ENCODE measurements at places on chromosomes 2 and 18.
A peak's percentile ranks its signal among the peaks of the same experiment; 100 is the strongest.

DNA sequence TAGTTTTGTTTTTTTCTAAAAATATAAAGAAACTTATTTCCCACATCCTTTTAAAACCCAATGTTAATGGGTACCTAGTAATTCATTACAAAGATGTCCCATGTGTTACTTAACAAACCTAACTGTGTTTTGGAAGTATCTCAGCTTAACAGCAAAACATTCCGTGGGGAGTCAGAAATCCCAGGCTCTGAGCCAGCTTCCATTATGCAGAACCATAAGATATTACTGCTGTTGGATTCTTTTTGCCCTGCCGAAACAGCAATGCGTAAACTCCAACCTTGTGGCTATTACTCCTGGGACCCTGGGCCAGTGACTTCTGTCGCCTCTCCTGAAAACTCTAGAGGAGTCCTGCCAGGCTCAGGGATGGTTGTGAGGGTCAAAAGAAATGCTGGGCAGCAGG lies 174.1 kb downstream of the UXS1 start:
- DNase-seq: no peak

DNA sequence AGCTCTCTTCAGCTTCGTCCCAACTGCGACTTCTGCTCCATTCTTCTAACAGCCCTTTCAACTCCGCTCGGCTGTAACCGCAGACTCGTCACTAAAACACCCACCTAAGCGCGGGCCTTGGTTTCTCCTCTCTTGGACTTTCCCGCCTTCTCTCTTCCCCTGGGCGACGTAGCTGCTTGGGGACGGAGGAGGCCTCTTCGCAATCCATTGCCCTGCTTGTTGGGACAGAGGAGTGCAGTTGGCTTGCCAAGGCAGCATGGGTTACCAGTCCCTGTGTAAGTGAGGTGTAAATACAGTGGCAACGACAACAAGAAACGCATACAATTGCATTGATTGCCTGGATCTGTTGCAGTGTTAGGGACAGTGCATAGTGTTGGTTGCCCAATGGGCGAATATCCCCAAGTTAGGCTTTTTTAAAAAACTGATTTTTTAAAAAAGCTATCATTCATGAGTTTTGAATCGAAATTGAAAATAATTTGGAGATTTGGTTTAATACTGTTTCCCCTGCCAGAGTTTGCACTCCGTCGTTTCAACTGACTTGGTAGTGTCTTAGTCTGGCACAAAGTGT lies 484 bp upstream of the DARS1 start:
- DNase-seq: peak; percentile 71

- no peak for DNase-seq
Measured at GRCh38 chr2:13545320-13545719, 828.6 kb downstream of the TRIB2 start.

GRCh38 chr2:231592636-231593145 lies at the start of gene TEX44:
Gene TEX44, plus strand, starts transcription at chr2:231592864. Its CDS starts 88 bp downstream, at chr2:231592952.
- DNase-seq: no peak

DNA sequence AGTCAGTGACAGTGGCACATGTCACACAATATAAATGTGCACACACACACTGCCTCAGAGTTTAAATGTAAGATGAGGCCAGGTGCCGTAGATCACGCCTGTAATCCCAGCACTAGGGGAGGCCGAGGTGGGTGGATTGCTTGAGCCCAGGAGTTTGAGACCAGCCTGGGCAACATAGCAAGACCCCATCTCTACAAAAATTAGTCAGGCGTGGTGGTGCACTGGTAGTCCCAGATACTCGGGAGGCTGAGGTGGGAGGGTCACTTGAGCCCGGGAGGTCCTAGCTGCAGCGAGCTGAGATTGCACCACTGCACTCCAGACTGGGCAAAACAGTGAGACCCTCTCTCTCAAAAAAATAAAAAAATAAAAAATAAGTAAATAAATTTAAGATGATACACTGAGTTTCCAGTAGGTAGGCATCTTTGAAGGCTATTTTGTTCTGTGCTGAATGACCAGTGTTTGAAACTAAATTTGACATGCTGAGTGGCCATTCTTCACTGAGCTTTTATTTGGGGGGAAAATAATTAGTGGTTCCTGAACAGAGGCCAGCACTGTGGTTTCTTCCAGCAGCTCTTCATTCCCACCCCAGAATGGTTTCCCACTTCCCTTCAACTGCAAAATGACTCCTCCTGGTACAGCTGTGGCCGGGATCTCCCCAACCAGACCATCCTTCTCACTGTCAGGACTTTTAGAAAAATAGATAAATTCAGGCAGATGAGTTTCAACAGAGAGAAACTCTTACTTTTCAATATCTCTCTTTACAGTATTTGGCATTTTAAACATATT lies 44.9 kb downstream of the PSMG2 start:
- DNase-seq: no peak

DNA sequence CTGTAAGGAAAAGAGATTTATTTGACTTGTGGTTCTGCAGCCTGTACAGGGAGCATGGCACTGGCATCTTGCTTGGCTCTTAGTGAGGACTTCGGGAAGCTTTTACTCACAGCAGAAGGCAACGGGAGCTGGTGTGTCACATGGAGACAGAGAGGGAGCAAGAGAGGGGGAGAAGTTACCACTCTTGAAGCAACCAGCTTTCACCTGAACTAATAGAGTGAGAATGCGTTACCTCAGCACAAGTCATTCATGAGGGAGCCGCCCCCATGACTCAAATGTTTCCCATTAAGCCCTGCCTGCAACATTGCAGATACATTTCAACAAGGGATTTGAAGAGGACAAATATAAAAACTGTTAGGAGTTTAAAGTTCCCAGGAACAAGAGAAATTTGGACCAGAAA lies 190.0 kb downstream of the CYRIA start:
- DNase-seq: no peak

- DNase-seq: no peak
Measured at GRCh38 chr2:173349287-173349686, 5.4 kb upstream of the CDCA7 start.

DNA sequence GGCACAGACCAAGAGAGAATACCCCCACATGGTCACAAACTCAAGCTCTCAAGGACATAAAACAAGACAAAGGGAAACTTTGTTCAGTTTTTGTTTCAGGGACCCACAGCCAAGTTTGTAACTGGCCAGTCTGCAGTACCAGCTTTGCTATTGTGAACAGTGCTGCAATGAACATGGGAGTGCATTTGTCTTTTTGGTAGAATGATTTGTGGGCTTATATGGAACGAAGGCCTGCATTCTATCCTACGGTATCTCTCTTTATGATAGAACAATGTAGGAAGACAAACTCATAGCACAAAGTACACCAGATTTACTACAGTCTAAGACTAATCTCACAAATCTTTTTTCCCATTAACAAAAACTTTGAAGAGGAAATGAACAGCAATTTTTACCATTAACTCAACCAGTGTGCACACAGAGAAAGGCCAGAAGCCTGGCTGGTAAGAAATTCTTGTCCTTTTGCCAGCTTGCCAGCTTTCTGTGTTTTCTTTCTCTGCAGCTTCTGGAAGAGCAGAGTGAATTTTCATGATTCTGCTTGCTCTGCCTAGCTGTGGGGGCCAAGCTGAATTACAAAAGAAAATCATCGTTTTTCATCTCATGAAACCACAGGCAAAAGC lies 37.1 kb upstream of the FEZ2 start:
- DNase-seq: no peak

GRCh38 chr2:19538411-19538963 lies 180.1 kb upstream of the OSR1 start:
- DNase-seq: no peak

- DNase-seq: no peak
Measured at GRCh38 chr2:178211943-178212342, 17.6 kb downstream of the OSBPL6 start.

DNA sequence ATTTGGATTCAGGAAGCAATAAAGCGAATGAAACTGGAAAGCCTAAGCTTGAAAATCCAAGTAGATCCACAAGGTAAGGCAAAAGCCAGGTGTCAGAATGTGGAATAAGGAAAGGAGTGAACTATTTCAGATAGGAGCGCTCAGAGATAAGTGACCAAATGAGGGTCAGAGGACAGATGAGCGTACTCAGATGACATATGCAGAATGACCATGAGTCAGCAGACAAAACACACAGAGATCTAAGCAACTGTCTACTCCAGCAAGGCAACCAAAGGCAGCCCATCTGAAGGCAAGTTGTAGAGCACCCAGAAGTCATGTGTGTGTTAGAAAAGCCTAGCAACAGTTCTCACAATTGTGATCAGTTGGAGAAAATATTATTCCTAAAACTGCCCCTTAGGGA lies 548.4 kb upstream of the FSHR start:
- no peak for DNase-seq

GRCh38 chr2:23649819-23650218 lies 264.8 kb downstream of the KLHL29 start:
- DNase-seq: no peak

DNA sequence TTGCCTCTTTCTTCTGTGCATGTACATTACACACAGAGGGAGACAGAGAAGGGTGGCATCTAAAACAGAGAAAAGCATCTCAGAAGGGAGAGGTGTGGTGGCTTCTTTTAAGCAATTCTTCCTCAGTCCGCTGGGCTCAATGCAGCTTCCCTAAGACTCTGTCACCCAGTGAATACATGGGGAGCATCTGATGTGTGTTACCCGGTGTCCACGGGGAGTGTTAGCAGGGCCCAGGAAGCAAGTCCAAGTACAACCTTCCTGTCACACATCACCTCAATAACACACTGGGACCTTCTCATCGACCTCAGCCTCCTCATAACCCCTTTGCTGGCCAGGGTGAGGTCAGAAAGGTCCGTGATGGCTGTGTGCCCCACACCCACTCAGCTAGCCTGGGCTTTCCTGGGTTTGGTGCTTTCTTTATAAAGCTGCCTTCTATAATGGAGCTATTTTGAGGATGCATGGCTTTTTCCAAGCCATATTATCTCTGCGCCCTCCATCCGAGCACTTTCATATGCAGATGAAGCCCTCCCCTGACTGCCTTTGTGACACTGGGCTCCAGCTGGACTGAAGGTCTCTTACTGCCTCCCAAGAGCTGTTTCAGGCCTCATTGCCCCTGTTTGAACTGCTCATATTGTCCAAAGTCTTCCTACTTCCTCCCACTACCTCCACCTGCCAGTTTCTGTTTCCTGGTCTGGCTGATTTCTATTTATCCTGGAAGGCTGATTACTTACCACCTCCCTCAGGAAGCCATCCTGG lies 21.4 kb downstream of the TNFRSF11A start:
- DNase-seq: no peak

- DNase-seq: no peak
Measured at GRCh38 chr18:3689091-3689490, 239.1 kb downstream of the TGIF1 start.

DNA sequence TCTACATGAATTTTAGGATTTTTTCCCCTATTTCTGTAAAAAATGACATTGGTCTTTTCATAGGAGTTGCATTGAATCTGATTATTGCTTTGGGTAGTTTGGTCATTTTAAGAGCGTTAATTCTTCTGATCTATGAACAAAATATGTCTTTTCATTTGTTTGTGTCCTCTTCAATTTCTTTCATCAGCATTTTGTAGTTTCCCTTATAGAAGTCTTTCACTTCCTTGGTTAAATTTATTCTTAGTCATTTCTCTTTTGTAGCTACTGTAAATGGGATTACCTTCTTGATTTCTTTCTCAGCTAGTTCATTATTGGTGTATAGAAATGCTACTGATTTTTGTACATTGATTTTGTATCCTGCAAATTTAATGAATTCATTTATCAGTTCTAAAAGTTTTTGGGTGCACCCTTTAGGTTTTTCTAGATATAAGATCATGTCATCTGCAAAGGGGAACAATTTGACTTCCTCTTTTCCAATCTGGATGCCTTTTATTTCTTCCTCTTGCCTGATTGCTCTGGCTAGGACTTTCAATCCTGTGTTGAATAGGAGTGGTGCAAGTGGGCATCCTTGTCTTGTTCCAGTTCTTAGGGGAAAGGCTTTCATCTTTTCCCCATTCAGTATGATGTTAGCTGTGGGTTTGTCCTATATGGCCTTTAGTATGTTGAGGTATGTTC lies 36.6 kb upstream of the AAK1 start:
- DNase-seq: no peak

DNA sequence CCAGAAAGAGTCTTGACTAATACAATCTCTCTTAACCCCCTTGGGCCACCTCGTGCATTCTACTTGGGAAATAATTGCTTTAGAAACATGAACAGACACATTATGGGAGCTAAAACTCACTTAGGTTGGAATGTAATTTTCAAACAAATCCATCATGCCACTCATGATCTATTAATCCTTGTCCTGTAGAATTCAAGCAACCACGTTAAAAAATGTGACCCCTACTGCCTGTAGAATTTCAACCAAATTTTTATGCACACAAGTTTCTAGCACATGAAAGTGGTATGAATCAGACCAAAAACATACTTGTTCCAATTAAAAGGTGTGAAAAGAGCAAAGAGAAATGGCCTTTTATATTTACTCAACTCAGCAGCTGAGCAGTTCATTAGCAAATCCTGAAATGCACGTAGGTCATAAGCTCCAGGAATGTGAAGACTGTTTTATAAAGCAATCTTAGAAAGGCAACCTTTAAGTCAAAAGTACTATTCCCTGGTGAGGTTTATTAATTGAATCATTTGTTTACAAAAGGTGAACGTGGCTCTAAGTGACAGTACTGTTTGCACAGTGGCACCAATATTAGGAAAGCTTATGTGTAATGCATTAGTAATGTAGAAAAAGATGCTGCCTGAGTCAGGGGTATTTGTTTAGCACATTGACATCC lies 459.4 kb upstream of the UBE2E3 start:
- no peak for DNase-seq

DNA sequence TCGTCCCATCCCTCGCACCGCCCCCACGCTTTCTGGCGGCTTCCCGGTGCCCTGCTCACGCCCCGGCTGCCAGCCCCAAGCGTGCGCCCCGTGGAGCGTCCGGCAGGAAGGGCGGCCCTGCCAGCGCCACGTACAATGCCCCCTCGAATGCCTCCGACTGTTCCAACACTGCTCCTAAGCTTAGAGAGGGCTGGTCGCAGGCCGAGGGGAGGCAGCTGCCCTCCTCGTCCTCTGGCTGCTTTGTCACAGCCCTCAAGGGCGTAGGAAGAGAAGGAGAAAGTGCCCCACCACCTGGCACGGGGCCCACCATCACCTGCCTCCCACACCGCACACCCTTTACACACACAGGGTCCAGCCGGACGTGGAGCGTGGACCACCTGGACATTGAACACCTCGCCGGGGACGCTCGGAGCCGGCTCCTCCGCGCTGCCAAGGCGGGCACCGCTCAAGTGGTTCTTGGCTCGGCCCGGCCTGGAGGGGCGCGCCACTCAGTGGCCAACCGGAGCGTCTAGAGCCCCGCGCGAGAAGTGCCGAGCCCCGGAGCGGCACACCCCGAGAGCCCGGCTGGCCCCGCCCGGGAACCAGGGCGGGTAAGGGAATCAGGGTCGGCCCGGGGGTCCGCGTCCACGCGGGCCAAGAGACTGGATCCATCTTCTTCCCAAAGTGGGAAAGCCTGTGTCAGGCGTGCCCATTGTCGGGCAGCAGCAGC lies 830 bp downstream of the DNER start:
- DNase-seq: peak; percentile 18

GRCh38 chr2:10487081-10487740 lies 39.1 kb upstream of the ODC1 start:
- no peak for DNase-seq

All from activated naive CD4-positive, alpha-beta T cell treated with anti-CD3 and anti-CD28 coated beads, Interleukin-2, amount 50 U/mL, for 16 hours (primary cell).